ENCODE measurements at places on chromosomes 6 and 20.
A peak's percentile ranks its signal among the peaks of the same experiment; 100 is the strongest.

DNA sequence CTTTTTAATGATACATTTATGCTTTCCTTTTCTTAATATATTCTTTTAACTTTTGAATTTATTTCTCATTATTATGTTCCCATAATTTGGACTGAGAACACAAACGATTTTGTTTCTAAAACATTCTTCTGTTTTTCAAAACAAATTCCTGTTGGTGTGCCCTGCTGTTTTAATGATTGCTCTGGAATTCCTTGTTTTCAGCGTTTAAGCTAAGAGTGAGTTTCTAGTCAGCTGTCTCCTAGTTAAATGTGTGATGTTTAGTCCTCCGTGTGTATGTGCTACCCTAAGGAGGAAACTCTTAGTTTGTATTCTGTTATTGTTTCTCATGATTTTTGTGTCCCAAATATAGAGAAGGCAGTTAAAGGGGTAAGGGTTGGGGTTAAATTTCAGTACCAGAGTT, 306.1 kb upstream of the RGS17 start:
- no peak for DNase-seq

- DNase-seq, result peak; percentile 44
Observed at GRCh38 chr20:32354592-32355416, 3.3 kb upstream of the ASXL1 start.

GRCh38 chr6:3852391-3852790, 3.2 kb downstream of the FAM50B start:
- DNase-seq, result no peak

DNA sequence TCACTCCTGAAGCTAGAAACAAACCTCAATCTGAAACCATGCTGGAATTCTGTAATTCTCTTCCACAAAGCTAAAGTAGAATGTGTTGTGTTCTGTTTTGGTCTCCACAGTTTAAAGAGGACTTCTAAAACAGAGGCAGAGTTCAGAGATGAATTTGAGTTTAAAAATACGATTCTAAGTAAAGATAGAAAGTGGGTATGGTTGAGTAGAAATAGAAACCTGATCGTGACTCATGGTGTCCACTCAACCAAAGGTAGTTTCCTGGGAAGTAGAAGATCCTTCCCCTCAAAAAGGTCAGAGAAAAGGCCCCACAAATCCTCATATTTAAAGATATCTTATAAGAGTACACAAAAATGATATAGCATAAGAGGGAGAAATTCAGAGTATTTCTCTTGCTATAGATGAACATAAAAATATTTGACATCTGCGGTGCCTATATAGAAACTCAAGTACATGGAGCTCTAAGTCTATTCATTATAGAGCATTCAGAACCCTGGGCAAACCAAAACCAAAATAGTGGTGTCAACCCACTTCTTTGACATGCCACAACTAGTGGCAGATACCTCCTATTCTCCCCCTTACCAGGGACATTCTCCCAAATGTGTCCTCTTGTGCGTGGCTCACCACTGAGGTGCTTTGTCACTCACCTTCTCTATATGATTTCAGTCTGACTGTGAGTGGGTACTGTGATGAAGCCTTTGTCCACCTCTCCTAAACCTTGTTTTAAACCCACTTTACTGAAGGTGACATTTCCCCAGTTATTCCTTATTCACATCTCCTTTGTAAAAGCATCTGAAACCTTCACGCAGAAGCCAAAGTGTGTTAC, 84.5 kb downstream of the PLCB1 start:
- no peak for DNase-seq

DNA sequence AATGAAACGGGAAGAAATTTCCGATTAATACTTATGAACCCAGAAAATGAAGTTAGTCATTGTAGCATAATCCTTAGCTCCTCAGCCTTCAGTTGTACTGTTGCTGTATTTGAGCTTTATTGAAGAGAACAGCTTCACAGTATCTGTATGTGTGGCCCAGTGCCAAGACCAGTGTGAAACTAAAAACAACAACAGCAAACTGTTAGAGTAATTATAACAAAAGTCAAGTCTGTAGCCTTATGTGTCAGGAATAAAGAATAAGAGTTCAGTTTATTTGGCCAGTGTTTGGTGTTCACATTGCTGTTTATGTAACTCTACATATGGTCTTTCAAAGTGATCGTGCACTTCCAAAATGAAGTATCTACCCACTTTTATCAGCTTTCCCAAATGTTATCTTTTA, 70.9 kb downstream of the ARID1B start:
- DNase-seq, result no peak

DNA sequence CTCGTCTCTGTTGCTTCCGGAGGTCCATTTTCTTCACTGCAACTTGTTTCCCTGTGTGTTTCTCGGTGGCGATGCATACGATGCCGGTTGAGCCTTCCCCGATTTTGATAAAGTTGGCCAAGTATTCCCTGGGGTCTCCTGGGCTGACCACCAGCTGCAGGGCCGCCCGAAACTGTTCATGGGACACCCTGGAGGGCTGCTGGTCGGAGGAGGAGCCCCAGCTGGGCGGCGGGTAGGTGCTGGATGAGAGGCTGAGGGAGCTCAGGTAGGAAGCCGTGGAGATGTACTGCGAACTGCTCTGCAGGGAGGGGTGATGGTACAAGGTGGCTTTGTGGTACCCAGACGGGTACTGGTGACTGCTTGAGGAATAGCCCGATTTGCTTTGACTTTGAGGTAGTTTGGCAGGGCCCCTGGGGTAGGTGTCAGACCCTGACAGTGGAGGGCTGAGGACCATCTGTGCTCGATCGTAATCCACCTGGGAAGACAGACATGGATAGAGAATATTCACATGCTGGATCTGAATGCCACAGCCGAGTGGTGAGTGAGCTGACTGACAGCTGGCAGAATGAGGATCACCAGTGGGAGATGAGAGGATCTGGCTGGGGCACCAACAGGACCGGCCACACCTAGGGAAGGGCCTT, 51.6 kb downstream of the LAMP5 start:
- DNase-seq, result no peak

GRCh38 chr20:24402188-24402587, 67.2 kb upstream of the SYNDIG1 start:
- no peak for DNase-seq

DNA sequence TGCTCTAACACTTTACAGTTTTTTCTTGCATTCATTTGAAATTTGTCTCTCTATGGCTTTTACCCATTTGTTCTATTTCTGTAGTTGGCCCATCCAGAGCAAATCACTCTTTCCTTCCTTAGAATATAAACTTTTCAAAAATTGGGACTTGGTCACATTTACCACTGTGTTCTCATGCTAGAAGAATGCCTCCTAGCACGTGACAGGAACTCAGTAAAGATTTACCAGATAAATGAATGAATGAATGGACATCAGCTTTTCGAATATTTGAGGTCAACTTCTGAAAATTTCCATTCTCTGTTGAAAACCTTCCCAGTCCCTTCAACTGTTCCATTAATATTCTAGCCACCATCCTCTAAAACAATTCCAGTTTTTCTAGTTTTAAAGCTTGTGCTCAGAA, 294.5 kb downstream of the CD83 start:
- no peak for DNase-seq

- DNase-seq, result peak; percentile 78
Observed at GRCh38 chr6:42901538-42901957, 14.3 kb upstream of the PTCRA start.

DNA sequence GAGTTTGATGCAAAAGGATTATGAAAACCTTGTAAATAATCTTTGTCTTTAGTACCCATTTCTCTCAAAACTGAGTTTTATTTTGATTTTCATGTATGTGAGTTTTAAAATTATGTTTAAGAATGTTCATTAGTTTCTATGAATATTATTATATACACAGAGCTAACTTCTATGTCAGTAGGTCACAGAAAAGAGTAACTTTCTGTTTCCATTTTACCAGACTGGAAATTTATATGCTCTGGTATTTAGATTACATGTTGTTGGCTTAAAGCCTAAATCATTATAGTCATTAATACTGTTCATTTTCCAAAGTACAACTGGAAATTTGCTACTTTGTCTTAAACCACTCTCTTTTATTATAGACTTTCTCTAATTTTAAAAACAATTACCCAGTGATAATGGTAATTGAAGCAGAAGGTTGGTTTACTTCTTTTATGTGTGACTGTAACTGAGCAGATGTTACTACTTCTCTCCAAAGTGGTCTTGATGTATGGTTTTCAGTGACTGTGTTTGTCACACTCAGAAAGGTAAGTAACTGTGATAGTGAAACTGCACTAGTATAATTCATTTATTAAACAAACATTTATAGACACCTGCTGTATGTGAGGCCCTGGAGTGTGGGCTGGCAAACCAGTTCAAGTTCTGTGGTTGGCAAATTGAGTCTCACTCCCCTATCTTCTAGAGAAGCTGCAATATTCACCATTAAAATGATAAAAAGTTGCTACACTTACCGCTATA, 13.2 kb downstream of the CRYBG1 start:
- no peak for DNase-seq

DNA sequence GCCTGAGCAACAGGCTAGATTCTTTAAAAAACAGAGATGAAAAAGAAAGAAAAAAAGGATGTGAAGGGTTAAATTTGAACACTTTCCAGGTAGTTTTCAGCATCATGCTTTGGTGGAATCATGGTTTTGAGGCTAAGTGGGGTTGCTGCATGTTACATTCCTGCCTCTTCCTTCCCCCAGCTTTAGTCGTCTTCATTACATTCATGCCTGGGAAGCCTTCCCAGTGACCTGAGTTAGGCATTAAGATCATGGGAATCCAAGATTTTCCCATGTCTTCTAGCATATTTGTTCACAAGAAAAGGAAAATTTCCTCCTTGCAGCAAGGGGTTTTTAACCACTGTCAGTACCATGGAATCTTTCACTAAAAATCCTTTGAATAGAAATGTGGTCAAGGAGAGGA, 12.0 kb downstream of the TPX2 start:
- DNase-seq, result no peak

DNA sequence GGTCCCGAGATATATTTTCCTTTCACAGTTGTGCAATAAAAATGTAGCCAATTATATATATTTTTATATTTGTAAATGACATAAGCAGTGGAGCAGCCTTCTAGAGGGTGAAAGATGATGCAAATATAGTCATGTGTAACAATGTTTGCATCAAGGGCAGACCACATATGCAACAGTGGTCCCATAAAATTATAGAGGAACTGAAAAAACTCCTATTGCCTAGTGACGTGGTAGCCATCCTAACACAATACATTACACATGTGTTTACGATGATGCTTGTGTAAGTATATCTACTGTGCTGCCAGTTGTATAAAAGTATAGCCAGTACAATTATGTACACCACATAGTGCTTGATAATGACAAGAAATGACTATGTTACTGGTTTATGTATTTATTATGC, 162.8 kb downstream of the ZFAND3 start:
- no peak for DNase-seq

DNA sequence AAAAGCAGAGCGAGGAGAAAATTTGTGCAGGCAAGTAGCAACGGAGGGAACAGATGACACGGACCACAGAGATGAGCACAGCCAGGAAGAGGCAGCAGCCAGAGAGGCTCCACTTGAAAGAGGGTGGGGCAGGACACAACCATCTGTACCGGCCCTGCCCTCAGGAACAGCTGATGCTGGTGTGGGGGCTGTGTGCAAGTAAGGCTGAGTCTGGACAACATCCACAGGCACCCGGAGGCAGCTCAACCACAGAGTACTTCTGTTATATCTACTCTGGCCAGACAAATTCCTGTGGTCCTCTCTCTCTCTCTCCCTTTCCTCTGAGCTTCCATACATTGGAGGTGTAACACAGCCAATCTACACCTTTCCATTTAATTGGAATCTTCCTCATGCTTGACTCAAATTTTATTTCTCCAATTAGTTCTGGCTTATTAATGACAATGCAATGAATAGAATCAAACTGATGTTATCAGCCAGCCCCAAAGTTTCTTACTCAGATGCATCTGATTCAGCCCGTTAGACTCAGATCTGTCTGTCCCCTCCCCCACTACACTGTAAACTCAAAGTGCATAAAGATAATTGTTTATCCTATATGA, 24.9 kb downstream of the KIF13A start:
- no peak for DNase-seq

DNA sequence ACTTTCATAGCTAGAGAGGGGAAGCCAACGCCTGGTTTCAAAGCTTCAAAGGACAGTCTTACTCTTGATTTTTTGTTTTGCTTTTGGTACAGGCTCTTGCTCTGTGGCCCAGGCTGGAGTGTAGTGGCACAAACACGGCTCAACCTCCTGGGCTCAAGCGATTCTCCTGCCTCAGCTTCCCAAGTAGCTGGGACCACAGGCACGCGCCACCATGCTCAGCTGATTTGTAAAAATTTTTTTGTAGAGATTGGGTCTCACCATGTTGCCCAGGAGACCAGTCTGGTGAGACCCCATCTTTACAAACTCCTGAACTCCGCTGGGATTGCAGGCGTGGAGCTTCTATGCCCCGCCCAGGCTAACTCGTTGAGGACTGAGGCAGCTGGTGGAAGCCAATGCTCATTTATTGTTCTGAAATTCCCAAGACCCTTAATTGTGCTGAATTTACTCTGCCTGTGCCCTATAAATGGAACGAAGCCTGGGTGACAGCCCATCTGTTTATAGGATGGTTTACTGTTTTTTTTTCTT, 18.0 kb downstream of the SRSF3 start:
- no peak for DNase-seq

GRCh38 chr20:46063652-46064054, 26.1 kb downstream of the NCOA5 start:
- DNase-seq, result no peak

GRCh38 chr6:144434308-144434990, 149.3 kb downstream of the UTRN start:
- DNase-seq, result peak; percentile 33

DNA sequence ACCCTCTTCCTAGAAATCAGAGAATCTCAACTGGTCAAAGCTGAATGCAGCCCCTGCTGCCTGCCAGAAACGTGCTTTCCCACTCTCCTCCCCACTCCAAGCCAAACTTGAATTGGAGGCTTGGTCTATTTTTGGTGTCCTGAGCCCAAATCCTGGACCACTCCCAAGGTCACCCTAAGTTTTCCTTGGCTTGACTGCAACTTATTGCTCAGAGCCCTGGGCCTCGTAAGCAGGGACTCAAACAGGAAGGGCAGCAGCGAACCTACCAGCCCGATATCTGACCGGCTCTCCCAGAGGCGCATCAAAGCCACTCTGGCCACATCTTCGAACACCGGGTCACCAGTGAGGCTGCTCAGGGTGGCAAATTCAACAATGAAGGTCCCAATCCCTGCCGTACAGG, 12.7 kb downstream of the EDEM2 start:
- DNase-seq, result no peak

DNA sequence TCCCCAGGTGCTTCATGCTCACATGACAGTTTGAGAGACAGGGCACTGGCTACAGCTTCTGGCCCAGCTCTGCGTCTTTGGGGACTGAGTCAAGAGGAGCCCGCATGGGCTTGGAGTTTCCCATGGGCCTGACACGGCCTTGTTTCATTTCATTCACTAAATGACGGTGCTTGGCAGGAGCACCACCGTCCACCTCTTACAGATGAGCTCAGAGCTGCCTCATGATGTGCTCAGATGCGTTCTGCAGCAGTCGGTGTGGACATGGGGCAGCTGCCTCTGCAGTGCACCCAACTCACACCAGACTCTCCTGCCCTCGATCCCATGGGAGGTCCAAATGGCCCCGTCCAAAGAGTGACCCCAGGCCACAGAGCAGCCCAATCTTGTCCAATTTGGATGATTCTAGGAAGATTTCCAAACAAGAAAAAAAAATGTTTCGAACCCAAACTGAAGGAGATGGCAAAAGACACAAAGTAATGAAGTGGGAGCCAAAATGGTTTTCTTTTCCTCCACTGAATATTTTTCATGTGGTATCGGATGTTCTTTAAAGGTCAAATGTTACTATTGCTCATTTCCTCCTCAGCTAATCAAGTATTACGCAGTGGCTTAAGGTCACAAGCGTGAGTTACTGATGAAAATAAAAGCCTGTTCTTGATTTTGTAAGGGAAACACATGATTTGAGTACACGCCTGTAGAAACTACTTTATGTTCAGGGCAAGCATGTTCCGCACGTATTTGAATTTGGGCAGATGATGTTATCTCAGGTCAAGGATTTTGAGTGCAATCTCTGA, 524.2 kb downstream of the CDH26 start:
- DNase-seq, result no peak

All from ACHN (cell line).